Bone marrow (tissue), 2 donors: ENCODE measurements at places on chromosomes 3 and 15.

GRCh38 chr3:171108066-171108465 lies 81.5 kb upstream of the SLC2A2 start:
- DNase-seq = no peak

GRCh38 chr3:124315215-124316033 lies 323.5 kb upstream of the ROPN1 start:
- no peak for DNase-seq

DNA sequence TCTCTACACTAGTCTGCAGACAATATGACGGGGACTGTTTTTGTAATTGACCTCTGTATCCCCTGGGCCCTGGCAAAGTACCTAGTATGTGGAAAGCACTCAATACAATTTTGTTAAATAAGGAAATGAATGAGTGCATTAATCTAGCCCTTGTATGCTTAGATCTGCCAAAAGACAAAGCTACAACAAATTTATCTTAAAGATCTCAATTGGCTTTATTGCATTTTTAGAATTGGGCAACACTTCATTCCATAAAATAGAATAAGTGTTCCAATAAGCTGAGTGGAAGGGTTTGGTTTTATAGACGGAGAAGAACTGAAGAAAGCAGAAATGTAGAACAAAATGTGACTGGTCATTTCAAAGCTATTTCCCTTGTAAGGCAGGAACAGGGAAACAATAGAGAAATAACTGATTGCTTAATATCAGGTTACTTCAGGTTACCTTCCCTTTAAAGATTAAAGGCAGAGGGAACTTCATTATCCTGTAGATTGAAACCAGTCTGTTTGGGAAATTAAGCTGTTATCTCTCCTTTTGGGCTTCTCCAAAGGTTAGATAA lies 108.3 kb upstream of the MME start:
- DNase-seq = no peak

DNA sequence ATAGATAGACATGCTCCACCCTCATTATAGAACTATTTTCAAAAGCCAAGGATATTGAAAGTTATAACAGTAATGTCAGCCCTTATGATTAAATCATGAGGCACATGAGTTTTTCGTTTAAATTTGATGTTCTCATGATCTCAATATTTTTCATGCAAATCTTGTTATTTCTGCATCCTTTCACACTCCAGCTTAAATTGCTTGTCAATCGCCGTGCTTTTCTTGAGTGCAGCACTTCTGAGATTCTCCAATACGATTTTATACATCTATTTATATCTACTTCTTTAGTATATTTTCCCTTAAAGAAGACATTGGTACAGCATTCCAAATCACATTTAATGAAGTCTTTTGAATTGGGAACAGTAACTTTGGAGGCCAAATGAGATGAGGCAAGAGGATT lies 171.2 kb upstream of the GBE1 start:
- no peak for DNase-seq

DNA sequence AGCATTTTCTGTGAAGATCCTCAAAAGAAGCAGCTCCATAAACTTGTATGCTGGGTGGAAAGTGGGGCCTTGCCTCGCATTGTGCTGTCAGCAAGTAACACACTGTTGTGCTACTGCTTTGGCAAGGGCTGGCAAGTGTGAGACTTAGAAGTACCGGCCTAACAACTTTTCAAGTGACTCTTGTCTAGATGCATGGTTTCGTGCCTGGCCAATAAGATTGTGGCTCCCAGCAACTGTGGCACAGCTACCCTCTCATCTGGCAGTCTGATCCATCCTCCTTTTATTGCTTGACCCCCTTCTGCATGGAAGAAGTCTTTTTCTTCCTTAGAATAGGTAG lies 79.4 kb upstream of the VEPH1 start:
- no peak for DNase-seq

DNA sequence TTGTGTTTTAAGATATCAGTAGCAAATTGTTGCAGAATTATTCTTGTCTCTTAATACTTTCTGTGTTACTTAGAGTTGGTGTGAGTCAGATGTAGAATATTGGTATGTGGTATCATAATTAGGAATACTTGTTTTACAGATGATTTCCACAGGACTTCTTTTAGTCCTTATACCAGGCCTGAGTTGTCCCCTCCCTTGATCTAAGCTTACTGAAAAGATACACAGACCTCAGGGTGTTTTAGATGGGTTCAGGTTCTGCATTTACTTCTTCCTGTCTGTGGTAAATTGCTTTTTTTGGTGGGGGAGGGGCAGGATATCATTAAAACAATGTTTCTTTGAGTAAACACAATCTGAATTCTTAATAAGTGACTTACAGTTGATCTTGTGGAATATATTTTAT lies 14.2 kb downstream of the DZIP3 start:
- DNase-seq = no peak

DNA sequence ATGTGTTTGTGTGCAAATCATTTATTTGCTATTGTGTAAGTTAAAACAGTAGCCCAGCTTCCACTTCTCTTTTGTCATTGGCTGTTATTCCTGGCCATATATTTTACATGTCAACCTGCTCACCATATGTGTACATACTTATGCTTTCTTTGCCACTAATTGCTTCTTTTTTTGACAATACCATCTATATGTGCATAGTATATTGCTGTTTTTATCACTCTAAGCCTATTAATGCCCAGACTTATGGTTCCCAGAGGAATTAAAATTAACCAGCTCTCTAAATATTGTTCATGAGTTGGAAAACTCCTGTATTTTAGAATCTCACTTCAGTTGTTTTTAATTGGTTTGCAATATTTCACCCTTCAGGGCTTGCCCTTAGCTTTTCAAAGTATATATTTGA lies 428.9 kb downstream of the MECOM start:
- DNase-seq = no peak

GRCh38 chr15:90188914-90189748 lies 12.0 kb upstream of the SEMA4B start:
- DNase-seq = peak; percentile 4

GRCh38 chr3:31952205-31952604 lies 28.9 kb downstream of the OSBPL10 start:
- DNase-seq = no peak

DNA sequence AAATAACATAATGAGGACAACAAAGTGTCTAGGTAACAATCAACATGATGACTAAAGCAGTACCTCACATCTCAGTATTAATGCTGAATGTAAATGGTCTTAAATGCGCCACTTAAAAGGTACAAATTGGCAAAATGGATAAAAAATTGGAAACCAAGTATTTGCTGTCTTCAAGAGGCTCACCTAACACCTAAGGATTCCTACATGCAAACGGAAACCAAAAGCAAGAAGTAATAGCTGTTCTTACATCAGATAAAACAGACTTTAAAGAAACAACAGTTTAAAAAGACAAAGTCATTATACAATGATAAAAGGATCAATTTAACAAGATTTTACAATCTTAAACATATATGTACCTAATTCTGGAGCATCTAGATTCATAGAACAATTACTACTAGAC lies 22.5 kb downstream of the CSNK1G1 start:
- DNase-seq = no peak

GRCh38 chr3:128337305-128337704 lies 129.4 kb downstream of the DNAJB8 start:
- DNase-seq = no peak

DNA sequence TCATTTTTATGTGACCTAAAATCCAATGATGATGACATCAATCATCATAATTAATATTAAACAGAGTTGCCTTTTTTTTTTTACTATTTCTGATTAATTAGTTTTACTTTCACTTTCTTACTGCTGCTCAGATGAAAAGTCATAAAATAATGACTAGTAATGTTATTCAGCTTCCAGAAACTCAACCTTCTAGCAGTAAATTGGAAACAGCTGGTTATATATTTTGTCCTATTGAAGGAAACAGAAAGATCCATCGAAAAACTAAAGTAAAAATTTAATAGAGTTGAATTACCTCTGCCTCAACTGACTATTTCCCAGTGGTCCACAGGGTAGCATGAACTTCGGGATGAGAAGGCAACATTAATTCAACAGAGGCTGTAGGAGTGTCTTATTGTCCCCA lies 107.1 kb upstream of the PTX3 start:
- no peak for DNase-seq

DNA sequence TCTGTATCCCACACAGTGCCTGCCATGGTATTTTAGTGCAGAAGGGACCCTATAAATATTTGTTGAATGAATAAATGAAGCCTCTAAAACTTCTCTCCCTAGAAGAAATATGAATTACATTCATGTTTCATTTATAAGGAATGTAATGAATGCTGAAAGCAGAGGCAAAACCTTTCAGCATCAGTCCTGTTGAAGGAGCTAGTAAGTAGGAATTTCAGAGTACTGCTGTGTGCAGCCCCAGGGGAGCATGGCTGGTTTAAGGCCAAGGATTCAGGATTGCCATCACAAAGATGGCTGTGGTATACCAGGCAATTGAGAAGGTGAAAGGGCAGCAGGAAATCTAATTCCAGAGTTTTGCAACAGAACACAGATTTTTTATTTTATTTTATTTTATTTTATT lies 1131.4 kb downstream of the IGSF11 start:
- no peak for DNase-seq

GRCh38 chr15:47872869-47873432 lies 155.6 kb downstream of the SEMA6D start:
- no peak for DNase-seq

DNA sequence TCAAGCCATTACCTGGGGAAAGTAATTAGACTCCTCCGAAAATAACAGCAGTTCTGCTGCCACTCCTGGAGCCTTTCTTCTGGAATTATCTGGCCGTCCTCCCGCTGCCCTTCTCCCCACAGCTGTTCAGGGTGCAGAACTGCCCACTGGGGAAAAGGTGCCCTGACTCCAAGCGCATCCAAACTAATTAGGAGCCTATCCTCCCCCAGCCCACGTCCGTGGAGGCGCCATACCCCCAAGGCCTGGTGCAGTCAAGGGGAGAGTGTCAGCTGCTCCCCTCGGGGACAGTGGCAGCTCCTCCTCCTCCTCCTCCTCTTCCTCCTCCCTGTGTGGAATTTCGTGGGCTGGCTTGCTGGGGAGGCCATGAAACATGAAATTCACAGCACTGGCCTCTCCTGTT lies 177.2 kb downstream of the XXYLT1 start:
- DNase-seq = no peak

- no peak for DNase-seq
These were observed 64.8 kb downstream of the SMAD3 start for GRCh38 chr15:67130166-67130565.

DNA sequence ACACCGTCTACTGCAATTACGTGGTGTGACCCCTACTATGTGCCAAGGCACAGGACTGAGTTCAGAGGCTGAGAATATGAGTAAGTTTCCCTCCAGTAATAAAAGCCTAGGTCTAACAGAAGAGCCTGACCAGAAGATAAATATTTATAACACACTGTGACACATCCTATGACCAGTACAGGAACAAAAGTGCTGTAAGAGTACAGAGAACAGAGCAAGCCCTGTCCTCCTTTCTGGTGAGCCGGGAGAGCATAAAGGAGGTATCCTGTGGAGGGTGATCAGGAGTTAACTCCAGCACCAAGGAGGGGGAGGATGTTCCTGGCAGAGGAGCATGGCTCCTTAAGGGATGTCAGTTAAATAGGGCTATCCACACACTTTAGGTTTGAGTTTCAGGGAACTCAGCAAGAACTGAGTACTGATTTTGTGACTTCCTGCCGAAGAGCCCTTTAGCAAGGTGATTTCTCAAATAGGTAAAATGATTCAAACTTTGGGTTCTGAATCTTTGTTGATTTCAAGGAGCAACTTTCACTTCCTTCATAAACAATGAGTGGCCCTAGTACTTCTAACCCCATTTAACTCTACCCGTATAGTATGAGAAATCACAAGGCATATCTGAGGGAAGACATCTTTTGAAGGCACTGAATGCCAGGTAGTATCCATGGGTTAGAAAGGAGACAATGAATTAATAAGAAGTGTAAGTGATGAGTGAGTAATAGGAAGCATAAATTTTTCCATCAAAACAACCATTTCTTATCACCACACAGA lies 198.0 kb downstream of the THRB start:
- no peak for DNase-seq

GRCh38 chr3:195806211-195806915 lies 5.4 kb downstream of the MUC4 start:
- peak; percentile 36 for DNase-seq

- no peak for DNase-seq
These were observed 30.9 kb downstream of the GOLM2 start for GRCh38 chr15:44319385-44319784.

DNA sequence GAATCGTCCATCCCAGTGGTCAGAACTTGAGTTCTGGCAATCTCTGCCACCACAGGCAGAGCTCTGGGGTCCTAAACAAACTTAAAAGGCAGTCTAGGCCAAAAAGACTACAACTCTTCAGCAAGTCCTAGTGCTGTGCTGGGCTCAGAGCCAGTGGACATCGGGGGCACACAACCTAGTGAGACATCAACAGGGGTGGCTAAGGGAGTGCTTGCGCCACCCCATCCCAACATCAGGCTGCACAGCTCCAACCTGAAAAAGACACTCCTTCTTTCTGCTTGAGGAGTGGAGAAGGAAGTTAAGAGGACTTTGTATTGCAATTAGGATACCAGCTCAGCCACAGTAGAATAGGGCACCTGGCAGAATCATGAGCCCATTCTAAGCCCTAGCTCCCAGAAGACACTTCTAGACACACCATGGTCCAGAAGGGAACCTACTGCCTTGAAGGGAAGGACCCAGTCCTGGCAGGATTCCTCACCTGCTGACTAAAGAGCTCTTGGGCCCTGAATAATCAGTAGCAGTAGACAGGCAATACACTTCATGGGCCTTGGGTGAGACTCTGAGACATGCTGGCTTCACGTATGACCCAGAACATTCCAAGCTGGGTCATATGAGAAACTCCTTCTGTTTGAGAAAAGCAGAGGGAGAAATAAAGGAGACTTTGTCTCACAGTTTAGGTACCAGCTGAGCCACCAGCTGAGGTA lies 72.0 kb downstream of the TFDP2 start:
- DNase-seq = no peak

GRCh38 chr15:66411190-66411589 lies 24.5 kb downstream of the MAP2K1 start:
- peak; percentile 47 for DNase-seq

DNA sequence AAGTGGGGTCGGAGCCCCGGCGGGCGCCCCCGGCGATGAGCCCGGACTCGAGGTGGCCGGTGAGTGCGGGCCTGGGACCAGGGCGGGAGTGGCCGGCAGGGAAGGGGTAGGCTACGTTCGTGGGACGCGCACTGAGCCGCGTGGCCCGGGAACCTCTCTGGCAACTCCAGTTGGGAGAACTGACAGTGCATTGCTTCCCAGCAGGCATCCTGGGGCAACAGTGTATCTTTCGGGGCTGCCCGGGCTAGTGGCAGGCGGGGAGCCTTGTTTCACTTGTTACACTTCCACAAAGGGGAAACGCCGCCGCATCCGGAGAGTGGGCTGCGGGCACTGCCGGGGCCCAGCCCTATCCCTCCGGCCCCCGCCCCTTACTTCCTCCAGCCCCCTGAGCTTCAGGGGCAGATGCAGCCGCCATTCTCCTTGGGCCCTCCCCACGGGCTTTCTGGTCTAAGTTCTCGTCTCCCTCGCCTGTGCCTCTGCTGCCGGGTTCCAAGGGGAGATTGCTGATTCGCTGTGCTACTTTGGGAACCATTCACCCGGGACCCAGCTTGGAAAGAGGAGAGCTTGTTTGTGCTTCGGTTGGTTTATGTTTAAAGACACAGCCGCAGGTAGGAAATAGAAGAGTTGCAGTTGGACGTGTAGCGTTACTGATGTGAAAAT lies 675 bp downstream of the BRPF1 start:
- DNase-seq = peak; percentile 34
